ENCODE measurements at places on chromosomes 12 and 14.

- DNase-seq = no peak
Observed at GRCh38 chr12:109737631-109738030, 24.0 kb downstream of the FAM222A start.

GRCh38 chr14:104845834-104846441 is 19.1 kb upstream of the CEP170B start:
- no peak for DNase-seq

GRCh38 chr12:69007855-69008351 is 74.9 kb upstream of the CPM start:
- no peak for DNase-seq

- DNase-seq = no peak
Observed at GRCh38 chr14:100107236-100107635, 42.0 kb downstream of the EVL start.

DNA sequence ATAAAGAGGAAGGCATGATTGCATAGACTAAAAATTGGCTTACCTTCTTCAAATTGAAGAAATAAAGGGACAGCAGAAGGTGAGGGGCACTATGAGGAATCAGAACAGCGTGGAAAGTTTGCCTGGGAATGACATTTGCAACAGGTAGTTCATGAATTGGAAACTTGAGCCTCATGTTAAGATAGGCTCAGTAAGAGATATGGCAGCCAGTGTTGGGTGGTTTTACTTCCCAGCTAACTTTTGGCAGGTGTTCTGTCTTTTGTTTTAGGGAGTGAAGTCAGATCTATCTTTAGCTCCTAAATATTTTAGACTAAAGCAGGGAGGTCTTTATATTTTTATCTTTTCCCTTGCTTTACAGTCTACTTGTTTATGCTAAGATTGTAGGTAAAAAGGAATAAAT is 122.4 kb downstream of the ANO6 start:
- DNase-seq = no peak

DNA sequence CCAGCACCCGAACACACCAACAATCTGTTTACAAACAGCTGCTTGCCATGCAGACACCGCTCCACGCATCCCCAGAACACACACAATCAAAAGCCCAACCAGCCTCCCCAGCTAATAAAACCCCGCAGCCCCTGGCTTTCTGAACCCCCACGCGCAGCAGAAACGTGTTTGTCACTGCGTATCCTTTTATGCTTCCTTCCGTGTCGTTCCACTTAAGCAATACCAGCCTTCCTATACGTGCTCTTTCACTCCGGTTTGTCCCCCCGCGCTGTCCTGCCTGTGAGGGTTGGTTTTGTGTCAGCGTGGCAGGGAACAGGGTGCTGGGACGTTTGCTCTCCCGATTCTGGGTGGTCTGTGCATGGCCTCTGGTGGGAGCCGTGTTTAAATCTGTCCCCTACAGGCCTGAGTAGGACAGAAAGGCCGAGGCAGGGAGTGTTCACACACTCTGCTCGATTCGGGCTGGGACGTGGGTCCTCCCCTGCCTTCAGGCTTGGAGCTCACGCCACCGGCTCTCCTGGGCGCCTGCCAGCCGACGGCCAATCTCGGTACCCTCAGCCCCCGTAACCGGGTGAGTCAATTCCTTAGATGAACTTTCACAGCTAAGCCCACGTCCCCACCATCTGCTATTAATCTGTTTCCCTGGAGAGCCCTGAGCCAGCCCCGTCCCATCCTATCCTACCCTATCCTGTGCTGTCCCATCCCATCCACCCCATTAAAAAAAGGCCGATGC is 60.0 kb downstream of the NOC4L start:
- no peak for DNase-seq

GRCh38 chr14:38134416-38135030 is 73.2 kb upstream of the SSTR1 start:
- no peak for DNase-seq

Data from activated CD8-positive, alpha-beta memory T cell treated with anti-CD3 and anti-CD28 coated beads for 1 hour (primary cell).